ENCODE measurements at places on chromosomes 3 and 15. TPM values are rescaled to one million over a fixed set of nuclear protein-coding genes. Genes with fewer than 3 reads are reported as not detected.

DNA sequence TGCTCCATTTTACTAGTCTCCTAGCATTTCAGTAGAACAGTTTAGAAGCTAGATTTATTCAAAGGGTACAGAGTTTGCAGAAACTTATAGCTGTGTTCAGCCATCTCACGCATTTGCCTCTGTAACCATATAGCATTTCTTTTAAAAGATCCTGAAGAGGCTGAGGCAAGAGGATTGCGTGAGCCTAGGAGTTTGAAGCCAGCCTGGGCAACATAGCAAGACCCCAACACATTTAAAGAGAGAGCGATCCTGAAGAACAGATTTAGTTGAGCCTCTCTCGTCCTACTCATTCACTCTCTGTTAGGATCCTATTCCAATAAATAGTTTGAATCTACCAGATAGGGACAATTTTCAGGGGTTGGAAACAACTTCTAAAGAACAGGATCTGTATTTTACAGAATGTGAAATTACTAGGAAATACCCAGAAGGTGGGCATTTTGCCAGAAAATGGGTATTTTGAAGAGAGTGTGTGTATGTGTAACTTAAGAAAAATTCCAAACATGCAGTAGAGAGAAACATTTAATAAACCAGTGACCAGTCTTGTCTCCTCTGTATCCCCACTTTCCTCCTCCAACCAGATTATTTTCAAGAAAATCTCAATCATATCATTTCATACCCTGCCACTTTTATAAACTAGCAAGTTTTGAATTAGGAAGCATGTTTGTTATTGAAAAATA, 4.5 kb downstream of the EIF3J start:
- DNase-seq, result no peak

DNA sequence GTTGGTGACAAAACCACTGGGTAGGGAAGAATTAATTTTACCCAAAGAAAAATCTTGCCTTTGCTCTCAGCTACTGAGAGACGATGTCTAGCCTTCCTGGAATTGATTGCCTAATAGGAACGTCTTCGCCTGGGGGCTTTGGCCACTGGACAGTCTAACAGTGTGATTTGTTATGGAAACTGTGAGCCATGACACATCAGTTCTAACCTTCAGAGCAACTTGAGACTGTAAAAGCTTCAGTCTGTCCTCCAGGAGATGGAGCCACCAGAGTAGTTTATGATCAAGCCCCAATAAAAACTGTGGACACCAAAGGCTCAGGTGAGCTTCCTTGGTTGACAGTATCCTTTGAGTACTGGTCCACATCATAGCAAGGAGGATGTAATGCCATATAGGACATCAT, 235.8 kb upstream of the TMCO5A start:
- no peak for DNase-seq

DNA sequence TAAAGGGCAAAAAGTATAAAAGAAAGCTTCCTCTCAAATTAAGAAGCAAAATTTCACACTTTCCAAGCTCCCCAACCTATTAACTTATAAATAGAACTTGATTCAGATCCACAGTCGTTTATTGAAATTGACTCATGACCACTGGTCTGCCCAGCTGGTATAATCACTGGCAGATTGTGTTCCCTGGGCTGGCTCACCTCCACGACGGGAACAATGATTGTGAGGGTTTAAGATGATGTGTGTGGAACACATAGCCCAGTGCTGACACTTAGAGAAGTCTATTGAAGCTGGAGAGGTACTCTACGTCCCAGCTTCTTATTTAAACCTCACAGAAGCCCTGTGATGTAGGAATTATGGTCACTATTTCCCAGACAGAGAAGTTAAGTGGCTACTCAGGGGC, 90.4 kb downstream of the MB21D2 start:
- no peak for DNase-seq

- DNase-seq, result no peak
These were observed 1.2 kb downstream of the MLF1 start for GRCh38 chr3:158571969-158572765.

DNA sequence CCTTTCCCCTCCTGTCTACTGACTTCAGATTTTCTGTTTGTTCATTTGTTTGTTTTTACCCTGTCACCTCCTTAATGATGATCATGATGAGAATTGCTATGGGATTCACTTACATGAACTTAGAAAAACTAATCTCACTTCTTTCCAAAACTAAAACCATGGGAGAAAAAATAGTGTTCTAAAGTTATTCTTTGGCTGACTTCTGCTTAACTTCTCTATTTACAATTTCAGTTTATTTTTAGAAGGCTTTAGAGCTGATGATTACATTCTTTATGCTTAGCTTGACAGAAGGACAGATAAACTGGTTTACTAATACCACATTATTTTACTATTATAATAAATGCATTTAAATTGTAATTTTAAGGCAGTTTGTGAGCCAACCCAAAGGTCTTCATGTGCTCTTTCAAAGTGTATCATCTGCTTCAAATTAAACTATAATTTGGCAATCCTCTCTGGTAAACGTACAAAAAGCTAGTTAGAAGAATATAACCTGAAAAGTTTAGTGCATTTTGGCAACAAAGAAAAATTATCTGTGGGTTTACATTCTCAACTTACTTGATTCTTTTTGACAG, 676.8 kb upstream of the UBE2E2 start:
- DNase-seq, result no peak

GRCh38 chr3:38757721-38758120, 58.3 kb downstream of the SCN10A start:
- DNase-seq, result no peak

GRCh38 chr3:16704941-16705340, 99.7 kb upstream of the DAZL start:
- DNase-seq, result no peak

GRCh38 chr15:78368651-78369050, 28.5 kb downstream of the CRABP1 start:
- no peak for DNase-seq

GRCh38 chr3:197847866-197848401, 56.9 kb downstream of the LRCH3 start:
- no peak for DNase-seq

DNA sequence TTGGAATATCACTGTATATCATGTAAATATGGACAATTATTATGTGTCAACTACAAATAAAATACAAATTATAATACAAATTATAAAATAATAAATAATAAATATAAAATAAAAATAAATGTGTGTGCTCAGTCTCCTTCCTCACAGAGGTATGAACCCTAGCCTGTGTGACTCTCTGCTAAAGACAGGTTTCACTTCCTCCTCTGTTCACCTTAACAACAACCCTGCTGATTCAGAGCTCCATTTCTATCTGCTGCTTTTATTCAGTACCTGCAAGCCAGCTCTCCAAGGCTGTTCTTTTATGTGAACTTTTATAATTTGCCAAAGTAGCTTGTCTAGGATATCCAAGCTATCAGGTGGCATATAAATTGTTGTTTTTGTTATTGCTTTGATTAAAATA, 610.7 kb upstream of the GRM7 start:
- no peak for DNase-seq

DNA sequence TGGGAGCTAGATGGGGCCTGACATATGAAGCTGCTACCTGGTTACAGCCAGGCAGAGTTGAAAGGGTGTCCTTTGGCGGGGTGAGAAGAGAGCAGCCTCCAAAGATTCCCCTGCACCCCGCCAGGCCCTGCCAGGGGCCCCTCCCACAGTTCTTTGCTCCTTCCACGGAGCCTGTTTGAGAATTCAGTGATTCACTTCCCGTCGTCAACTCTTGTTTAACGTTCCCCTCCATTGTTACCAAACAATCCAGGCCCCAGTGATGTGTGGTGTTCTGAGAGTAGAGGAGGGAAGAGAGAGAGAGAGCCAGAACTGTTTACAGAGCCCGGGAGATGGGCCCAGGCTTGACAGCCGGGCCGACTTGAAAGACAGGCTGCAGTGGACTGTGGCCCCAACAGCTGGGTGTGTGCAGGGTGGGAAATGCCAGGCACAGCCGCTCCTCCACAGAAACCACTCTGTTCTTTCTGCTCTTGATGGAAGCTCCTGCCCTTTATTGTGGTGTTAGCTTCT, 81.5 kb downstream of the SMAD3 start:
- DNase-seq, result peak; percentile 87

DNA sequence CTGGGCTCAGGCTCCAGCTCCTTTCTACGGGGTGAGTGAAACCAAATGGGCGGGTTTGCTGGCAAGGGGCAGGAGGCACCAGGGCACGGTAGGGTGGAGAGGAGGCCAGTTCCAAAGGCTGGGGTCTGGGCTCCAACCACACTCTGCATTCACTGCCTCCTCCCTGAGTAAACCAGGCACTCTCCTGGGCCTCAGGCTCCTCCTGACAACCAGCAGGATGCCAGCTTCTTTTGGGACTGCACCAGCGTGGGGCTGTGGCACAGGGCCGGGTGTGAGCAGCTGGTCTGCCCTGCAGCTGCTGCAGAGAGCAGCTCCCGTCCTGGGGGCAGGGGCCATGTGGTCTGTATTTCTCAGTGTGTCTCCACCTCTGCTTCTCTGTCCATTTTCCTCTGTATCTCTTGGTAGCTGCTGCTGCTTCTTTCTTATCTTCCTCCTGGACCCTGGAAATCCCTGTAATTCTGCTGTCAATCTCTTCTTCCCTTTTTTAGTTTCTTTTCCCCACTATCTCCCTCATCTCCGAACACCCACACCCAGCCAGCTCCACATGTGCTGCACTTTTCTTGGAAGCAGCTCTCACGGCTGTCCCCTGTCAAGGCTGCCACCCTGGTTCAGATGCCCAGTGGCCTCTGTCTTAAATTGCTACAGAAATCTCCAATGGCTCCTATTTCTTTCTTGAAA, 54.9 kb upstream of the TBC1D21 start:
- no peak for DNase-seq

DNA sequence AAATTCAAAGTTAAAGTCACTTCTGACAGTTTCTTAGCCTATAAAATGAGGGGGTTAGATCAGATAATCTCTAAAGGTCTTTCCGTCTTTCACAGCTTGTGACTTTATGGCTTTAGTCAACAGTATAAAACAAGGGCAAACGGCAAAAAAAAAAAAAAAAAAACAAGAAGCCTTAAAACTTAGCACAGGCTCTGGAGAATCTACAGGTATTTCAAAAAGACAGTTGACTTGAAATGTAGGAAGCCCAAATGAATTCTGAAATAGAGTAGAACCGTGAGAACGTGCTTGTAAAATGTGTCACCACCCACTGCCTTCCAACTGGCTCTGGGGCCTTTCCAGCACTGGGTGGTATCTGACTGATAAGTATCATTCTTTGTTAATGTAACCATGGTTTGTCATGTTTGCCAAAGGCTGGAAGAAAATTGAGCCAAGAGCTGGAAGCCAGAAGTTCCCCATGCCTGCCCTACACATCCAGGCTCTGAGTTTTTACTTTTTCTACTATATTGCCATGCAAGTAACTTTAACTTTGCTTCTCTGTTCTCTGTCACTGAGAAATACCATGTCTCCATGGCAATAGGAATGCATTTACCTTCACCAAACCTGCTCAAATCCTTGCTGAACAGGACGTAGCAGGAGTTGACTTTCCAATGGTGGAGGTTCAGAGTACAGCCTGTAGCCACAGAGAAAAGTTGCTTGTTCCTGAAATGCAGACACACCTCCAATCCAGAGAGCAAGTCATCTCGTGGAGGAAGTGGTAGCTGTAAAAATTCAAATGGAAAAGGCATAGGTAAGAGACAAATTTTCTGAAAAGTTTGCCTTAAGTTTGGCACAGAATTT, 35.8 kb upstream of the THSD4 start:
- DNase-seq, result peak; percentile 41

- DNase-seq, result no peak
These were observed 91.6 kb downstream of the CACNA2D3 start for GRCh38 chr3:54213907-54214306.

DNA sequence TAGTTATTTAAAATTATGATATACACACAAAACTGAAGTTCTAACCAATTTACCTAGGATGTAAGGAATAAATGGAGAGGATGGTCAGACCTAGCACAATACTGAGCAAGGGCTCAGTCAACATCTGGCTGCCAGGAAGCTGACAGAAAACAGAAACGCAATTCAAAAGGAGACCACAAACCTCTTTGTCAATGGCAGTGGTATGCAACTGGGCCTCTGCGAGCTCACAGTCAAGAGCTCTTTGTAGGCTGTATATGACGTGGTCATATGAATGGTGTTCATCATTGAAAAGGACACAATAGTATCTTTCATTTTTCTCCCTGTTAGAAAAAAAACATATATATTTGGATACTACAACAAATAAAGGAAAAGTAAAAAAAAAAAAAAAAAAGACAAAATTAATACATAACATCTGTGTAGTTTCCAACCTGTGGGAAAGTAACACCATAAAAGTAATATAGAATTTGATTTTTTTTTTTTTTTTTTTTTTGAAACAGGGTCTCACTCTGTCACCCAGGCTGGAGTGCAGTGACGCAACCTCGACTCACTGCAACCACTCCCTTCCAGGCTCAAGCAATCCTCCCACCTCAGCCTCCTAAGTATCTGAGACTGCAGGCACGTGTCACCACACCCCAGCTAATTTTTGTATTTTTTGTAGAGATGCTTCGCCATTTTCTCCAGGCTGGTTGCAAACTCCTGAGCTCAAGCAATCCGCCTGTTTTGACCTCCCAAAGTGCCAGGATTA, 37.9 kb downstream of the UBR1 start:
- no peak for DNase-seq

GPR156 gene
- total RNA-seq, result 0.34 TPM

PIGBOS1 gene
- 9.8 TPM for total RNA-seq

DISP2 gene
- total RNA-seq, result 5.1 TPM

TMEM44 gene
- total RNA-seq, result 34.1 TPM

ALPK3 gene
- 1.9 TPM for total RNA-seq

KLHDC8B gene
- 68.4 TPM for total RNA-seq

TRH gene
- not detected for total RNA-seq

IL16 gene
- total RNA-seq, result 6.2 TPM

KLHL40 gene
- not detected for total RNA-seq

MGLL gene
- total RNA-seq, result 221 TPM

Measured in mucosa of descending colon (tissue), 3 donors.